SW480 (cell line): ENCODE measurements at places on chromosomes 5 and 9.

DNA sequence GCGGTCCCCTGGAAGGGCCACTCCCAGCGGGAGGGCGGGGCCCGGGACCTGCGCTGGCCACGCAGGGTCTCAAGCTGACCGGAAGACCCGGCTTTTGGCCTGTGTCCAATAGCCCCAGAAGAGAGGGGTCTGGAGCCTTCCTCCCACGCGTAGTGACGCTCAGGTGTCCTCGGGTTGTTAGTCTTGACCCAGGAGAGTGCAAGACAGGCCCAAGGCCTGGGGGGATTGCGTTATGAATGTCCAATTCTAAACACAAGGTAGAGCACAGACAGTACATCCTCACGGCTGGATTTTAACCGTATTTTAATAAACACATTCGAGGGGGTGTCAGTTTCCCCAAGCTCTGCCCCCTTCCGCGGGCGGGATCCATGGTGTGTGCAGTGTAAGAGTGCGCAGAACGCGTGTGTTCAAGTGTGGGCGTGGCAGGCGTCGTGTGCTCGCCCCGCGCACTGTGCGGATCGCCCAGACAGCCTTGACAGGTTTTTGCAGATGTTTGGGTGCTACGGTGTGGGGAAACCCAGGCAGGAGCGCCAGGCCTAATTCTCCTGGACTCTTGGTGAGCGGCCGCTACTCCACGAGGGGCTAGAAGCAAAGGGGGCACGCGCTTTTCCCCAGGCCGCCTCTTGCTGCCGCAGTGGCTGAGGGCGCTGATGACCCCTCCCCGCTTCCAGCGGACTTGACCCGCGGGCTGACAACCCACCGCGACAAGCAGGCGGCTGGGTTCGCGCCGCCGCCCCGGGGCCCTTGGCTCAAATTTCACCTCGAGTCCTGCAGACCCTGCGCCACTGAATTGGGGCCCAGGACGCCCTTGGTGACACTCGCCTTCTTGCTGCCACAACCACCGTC lies 6.1 kb upstream of the DMRT3 start:
- no peak for DNase-seq

DNA sequence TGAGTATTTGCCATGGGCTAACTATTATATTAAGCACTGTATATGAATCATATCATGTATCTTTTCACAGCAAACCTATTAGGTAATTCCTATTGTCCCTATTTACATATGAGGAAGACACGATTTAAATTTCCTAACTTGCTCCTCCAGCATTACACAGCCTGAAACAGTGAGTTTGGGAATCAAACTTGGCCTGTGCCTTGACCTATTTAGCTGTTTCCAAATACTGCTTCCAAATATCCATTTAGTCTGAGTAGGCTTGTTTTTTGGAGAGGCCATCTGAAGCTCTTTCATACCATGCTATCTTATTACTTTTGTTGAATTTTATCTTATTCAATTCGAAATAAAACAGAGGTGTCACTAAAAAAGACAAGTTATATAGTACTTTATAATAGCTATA lies 447.3 kb upstream of the MPDZ start:
- no peak for DNase-seq

DNA sequence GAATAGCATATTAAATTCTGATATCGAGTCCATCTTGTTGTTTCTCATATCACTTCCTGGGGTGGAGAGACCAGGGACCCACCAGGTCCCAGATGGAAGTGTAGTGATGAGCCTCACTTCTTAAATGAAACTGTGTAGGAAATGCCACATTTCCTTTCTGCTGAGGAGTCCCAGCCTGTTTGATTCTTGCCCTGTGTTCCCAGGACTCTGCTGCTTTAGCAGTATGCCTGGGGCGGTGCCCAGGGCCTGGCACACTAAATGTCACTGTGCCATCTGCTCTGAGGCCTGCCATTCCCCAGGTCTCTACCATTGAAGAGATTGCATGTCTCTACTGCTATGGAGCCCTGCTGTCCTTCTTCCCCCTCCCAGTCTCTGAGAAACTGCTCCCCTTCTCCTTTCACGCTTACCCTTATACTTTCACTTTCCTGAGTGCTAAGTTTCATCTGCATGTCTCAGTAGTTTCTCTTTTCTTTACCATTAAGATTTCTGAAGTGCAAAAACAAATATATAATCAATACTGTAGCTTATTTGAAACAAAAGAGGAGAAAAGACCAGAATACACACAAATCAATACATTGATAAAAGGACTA lies 260.4 kb downstream of the GABRB2 start:
- no peak for DNase-seq

- DNase-seq, result peak; percentile 87
Measured at GRCh38 chr9:117546894-117547678, 132.2 kb upstream of the ASTN2 start.

GRCh38 chr9:3479514-3480352 lies 46.1 kb downstream of the RFX3 start:
- DNase-seq, result no peak

DNA sequence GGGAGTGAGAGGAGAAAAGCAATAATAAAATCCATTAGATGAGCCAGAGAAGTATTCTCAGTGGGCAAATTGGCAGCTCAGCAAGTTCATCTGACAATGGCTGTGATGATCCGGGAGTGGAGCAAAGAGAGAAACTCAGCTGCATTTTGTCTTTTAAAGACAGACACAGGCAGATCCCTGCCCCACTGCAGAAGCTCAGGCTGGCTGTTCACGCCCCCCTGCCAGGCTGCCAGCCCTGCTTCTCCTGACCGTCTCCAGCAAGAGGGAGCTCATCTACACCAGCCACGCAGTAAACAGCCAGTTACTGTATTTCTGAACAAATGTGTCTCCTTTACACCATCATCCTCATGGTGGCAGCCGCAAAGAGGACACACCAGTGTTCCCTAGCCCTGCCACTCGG lies 114.3 kb upstream of the SARDH start:
- no peak for DNase-seq

- DNase-seq, result no peak
Measured at GRCh38 chr5:100676817-100677631, 141.8 kb downstream of the FAM174A start.

DNA sequence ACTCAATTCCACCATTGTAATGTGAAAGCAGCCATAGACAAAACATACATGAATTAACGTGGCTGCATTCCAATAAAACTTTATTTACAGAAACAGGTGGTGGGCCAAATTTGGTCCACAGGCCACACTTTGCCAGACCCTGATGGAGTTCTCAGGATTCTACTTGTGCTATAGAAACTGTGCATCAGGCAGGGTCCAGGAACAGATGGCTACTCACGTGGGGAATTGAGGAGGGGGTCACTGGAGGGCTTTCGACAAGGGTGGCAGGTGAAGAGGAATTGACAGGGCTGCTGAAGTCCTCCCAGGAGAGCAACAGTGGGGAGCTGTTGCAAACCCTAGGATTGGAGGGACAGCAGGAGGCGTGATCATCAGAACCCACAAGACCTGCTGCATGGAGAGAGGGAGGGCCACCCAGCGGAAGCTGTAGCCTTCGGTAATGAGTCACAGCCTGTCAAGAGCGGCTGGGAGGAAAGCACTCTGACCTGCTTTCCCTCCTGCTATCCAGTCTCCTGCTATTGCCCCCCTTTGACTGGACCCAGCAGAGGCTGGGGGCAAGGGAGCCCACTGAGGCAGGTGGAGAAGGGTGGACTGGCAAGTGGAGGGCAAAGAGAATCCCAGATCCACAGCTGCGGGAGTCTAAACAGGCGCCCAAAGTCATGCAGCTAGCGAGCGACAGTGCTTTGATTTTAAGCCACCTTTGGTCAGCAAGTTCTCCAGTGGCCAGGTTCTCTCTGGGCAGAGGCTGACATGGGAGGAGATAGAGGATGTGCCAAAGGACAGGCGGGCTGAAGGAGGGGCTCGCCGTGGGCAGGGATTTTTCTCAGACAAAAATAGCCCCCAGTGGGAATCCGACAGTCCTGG lies 138.3 kb upstream of the SMIM23 start:
- peak; percentile 86 for DNase-seq

GRCh38 chr5:88558366-88558765 lies 289.7 kb upstream of the TMEM161B start:
- no peak for DNase-seq

GRCh38 chr5:177498013-177498787 lies 796 bp upstream of the PDLIM7 start:
- DNase-seq, result no peak

DNA sequence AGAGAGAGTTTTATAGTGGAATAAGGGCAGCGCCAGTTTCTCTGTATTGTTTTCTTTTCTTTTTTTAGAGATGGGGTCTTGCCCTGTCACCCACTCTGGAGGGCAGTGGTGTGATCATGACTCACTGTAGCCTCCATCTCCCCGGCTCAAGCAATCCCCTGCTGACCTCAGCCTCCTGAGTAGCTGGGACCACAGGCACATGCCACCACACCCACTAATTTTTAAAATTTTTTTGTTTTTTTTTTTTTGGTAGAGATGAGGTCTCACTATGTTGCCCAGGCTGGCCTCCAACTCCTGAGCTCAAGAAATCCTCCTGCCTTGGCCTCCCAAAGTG lies 119.0 kb downstream of the PIK3R1 start:
- no peak for DNase-seq

- peak; percentile 89 for DNase-seq
Measured at GRCh38 chr5:107672211-107673038, 1.7 kb upstream of the EFNA5 start.

- DNase-seq, result no peak
Measured at GRCh38 chr5:126056352-126056751, 366.9 kb upstream of the GRAMD2B start.

- no peak for DNase-seq
Measured at GRCh38 chr9:113302792-113303418, at the start of gene RNF183. RNF183 (minus strand) TSS chr9:113303376; CDS start chr9:113298184, 5,192 bp downstream.

GRCh38 chr9:91261417-91261816 lies 100.3 kb downstream of the AUH start:
- DNase-seq, result no peak

DNA sequence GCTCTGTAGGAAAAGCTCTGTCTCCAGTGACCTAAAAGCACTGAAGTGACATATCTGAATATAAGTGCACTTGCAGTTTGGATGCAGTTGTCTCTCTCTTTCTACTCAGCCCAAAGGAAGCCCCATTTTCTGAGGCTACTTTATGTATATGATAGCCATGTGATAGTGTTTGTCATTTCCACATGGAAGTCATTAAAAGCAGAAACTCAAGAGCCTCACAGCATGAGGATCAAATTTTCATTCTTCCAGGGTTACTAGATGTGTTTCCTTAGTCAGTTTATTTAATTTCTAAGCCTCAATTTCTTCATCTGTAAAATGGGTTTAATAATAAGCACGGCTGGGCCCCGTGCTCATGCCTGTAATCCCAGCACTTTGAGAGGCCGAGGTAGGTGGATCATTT lies 36.7 kb downstream of the RNF44 start:
- DNase-seq, result no peak

DNA sequence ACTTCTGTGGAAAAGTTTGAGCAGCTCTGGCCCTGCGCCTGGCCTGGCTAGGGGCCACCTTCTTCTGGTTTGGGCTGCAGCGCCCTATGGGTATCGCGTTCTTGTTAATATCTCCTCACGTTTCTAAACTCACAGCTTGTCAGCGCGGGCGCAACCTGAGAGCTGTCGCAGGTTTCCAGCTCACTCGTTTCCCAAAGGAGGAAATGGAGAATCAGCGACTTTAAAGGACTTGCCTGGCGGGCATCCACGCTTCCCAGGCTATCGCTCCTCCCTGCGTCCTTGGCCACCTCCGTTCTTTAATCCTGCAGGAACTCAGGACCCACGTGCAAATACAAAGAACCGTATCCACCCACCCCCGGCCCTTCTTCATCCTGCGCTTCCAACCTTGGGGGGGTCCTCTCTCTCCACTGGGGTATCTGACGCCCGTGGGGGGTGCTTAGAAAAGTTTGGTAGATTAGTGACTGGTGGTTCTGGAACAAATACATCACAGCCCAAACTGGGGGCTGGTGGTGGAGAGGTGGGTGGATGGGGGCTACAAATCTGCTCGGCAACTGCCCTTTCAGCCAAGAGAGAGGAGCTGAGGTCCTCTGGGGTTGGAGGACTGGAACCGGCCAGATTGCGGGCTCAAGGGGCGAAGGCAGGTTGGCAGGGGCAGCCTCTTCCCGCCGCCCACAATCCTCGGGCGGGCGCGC lies 578 bp upstream of the PSAT1 start:
- peak; percentile 73 for DNase-seq

DNA sequence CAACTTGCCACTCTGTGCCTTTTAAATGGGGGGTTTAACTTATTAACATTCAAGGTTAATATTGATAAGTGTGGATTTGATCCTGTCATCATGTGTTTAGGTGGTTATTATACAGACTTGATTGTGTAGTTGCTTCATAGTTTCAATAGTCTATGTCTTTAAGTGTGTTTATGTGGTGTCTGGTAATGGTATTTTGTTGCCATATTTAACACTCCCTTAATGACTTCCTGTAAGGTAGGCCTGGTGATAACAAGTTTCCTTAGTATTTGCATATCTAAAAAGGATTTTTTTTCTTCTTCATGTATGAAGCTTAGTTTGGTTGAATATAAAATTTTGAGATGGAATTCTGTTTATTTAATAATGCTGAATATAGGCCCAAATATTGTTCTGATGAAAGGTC lies 506.0 kb upstream of the ZNF462 start:
- no peak for DNase-seq

- DNase-seq, result no peak
Measured at GRCh38 chr5:172683645-172684471, 42.8 kb downstream of the NEURL1B start.

GRCh38 chr5:74412066-74412465 lies 228.5 kb downstream of the ENC1 start:
- DNase-seq, result no peak

GRCh38 chr5:95799191-95799835 lies 23.2 kb downstream of the GLRX start:
- DNase-seq, result no peak

GRCh38 chr9:127450243-127450760 lies 904 bp downstream of the RPL12 start:
- no peak for DNase-seq

GRCh38 chr9:38091310-38092199 lies 22.5 kb upstream of the SHB start:
- DNase-seq, result no peak

- peak; percentile 49 for DNase-seq
Measured at GRCh38 chr5:1093361-1093760, 18.5 kb downstream of the SLC12A7 start.

GRCh38 chr9:131284856-131285255 lies 4.7 kb upstream of the PLPP7 start:
- DNase-seq, result no peak

GRCh38 chr9:17578911-17579793 lies at the start of gene SH3GL2:
SH3GL2 (plus strand) TSS chr9:17579066.
- DNase-seq, result peak; percentile 53

DNA sequence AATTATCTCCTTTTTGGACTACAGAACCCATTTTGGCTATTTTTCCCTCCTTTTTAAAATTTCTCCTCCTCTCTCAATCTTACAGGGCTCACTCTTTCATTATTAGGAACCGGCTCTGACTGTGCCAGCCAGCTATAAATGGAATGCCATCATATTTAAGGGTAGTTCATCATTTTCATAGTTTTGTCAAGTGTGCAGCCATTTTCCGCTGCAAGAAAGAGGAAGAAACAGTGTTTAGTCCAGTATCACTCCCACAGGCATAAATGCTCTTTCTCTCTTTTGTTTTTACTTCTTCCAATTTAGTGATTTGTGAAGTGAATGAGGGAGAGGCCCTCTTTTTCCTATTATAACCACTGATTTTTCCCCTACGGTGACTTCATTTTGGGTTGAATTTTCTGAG lies 290.0 kb downstream of the NR3C1 start:
- DNase-seq, result no peak

GRCh38 chr9:91415290-91415689 lies 8.3 kb downstream of the NFIL3 start:
- DNase-seq, result no peak

- DNase-seq, result no peak
Measured at GRCh38 chr5:177474846-177475562, 1.6 kb upstream of the DBN1 start.
